COLO829 (cell line): ENCODE measurements at places on chromosomes 1 and 21.
A peak's percentile ranks its signal among the peaks of the same experiment; 100 is the strongest.

- peak; percentile 85 for DNase-seq
Observed at GRCh38 chr1:160997323-160998038, 23.5 kb downstream of the F11R start.

DNA sequence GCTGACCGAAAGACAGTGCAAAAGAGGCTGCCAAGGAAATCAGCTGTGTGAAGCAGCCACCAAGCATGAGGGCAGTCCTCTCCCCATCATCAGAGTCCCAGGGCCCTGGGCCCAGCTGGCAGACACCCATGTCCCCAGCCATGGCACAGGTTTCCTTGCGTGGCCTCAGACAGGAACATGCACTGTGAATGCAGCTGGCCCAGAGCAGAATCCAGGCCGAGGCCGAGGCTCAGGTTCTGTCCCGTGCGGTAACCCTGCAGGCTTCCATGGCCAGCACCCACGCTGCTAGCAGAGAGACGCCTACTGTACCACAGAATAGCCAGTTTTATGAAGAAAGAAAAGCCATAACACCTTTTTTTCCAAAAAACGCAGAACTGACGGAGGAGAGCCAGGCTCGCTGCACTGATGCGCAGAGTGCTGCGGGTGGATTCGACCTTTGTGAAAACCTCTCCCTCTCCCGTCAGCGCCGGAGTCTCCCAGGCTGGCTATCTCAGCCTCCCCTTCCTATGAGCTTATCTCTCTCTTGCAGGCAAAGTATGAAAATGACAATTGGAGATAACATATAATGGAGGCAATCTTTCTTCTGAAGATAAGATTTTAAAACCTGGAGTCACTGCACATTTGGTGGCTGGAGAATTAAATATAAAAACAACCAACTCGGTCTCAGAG lies 106.6 kb downstream of the NPHP4 start:
- no peak for DNase-seq

- DNase-seq = peak; percentile 61
Observed at GRCh38 chr1:29703596-29704370, 467.5 kb downstream of the PTPRU start.

DNA sequence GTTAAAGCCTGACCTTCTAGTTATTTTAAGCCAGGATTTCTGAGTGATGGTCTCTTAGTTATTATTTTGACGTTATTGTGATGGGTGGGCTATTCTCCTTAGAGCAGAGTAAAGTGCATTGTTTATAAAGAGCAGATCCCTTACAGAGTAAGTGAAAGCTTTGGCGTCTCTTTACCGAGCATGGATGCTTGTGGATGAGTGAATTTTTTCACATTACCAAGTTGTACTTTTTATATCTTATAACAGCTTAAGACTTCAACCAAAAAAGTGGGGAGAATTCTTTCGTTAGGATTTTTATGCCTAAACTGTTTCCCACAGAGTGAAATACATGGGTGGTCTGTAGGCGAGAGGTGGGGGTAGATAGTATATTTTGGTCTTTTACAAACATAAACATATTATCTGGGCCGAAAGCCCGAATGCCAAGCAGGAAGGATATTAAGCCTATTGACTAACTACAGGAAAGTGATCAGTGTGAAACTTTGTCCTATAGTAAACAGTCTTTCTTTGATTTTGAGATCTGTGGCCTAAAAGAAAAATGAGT lies 279.1 kb upstream of the C1orf105 start:
- no peak for DNase-seq

GRCh38 chr1:2349806-2350205 lies 41.5 kb downstream of the MORN1 start:
- no peak for DNase-seq

DNA sequence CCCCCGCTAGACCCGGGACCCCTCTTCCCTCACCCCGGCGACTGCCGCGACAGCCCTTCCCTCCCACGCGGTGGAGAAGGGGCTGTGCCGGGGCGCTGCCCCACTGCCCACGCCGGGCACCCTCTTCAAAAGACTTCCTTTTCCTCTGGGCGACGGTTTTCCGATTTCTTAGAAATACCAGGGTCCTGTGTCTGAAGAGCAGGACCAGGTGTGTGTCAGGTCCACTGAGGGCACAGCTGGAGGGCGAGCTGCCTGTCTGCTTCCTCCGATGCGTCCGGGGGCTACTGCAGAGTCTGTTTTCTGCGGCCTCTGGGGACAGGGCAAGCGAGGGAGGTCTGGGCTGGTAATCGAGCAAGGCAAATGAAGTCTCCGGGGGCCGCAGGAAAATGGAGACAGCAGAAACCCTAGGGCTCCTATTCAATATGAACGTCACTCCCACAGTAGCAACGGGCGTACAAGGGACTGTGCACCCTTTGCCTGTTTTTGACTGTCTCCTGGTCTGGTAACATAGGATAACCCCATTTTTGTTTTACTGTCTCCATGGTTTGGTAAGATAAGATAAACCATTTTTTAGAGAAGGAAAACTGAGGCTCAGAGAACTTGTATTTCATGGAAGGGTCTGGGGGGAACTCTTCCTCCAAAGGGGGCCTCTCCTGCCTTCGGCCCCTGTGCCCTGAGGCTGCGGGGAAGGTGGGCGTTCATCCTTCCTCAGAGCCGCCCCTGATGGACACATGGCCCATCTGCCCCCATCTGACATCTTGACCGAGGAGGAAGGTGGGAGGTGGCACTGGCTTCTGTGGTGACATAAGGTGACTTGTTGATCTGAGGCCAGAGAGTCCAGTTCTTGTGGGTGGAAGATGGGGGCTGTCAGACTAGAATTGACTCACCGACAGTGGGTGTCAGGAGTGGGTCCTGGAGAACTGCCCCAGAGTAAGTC lies 970 bp downstream of the TNFRSF1B start:
- DNase-seq = no peak

GRCh38 chr21:30990514-30991262 lies 47.6 kb downstream of the KRTAP19-8 start:
- DNase-seq = no peak

DNA sequence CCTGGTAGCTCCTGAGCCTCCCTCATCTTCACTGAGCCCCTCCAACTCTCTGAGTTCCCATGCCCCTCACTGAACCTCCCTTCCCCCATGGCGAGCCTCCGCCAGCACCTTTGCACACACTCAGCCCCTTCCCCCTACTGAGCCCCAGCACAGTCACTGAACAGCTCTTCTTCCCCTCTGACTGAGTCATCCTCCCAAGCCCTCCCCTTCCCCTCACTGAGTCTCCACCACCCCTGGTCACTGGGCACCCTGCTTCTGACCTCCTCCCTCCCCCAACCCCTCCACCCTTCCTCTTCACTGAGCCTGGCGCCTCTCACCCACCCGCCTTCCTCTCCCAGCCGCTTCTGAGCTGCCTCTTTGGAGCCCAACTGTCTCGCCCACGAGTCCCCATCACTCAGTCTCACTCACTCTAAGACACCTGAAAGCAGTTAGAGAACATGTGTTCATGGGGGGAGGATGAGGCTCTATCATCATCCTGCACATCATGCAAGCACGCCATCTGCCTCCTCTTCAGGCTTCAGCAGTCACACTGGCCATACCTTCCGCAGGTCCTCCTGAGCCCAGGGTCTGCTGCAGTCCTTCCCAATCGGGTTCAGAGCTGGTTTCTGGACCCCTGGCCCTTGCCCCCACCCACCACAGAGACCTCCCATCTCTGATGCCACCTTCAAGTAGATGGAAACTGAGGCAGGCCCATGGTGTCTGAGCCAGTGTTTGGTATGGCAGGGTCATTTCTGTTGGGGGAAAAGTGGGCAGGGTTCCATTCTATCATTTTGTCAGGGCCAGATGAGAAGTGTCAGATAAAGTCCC lies 2.0 kb upstream of the TRNP1 start:
- no peak for DNase-seq

GRCh38 chr1:210360852-210361477 lies 32.3 kb downstream of the HHAT start:
- peak; percentile 83 for DNase-seq

- peak; percentile 73 for DNase-seq
Observed at GRCh38 chr1:227317523-227318015, 723 bp downstream of the CDC42BPA start.

GRCh38 chr1:3469104-3469848 lies 14.8 kb downstream of the ARHGEF16 start:
- no peak for DNase-seq

DNA sequence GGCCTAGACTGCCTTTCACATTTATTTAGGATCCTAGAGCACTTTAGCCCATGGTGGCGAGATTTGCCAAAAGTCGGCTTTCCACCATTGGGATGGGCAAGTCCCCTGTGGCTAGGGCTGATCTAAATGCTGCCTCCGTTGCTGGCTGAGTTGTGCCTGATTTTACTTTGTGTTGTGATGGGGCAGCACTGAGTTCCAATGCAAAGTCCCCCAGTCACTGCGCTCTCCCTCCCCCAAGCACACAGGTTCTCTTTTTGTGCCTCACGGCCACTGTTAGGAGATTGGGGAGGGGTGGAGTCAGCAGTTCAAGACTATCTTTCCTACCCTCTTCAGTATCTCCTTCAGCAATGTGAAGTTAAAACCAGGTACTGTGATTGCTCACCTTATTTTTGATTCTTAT lies 66.7 kb upstream of the COX20 start:
- DNase-seq = no peak

GRCh38 chr21:44012474-44013379 lies 618 bp downstream of the TRAPPC10 start:
- DNase-seq = no peak

- DNase-seq = no peak
Observed at GRCh38 chr1:9019896-9020295, 6.3 kb downstream of the SLC2A7 start.

DNA sequence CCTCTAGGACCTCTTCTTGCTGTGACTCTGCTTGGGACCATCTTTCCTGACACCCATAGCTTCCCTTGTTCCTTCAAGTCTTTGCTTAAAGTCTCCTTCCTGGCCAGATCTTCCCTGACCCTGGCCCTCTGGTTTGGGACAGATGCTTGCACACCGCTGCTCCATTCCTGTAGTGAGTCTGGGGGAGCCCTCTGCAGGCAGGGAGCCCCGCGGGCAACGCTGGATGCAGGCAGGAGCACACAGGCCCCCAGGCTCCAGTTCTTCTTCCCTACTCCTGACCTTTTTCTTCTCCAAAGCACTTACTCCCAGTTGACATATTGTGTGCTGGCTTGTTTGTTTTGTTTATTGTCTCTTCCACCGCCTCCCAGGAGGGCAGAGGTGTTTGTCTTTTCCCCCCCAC lies 413.4 kb downstream of the CAMTA1 start:
- no peak for DNase-seq

- DNase-seq = no peak
Observed at GRCh38 chr1:9589144-9589718, 520 bp downstream of the TMEM201 start.

DNA sequence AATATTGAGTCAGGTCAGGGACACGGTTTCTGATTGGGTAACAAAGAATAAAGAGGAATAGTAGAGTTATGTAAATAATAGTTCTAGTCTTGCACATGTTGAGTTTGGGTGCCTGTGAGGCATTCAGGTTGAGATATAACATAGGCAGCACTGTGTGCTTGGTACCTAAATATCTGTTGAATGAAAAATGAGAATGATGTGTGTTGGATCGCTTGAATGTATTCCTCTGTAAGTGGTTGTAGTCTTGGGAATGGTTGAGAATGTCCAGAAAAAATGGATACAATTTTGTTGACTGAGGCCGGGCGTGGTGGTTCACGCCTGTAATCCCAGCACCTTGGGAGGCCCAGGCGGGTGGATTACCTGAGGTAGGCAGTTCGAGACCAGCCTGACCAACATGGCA lies 116.3 kb upstream of the HNRNPU start:
- no peak for DNase-seq

GRCh38 chr1:55580845-55581332 lies 365.7 kb upstream of the USP24 start:
- DNase-seq = peak; percentile 86

GRCh38 chr1:179441501-179441900 lies 75.7 kb downstream of the AXDND1 start:
- no peak for DNase-seq

DNA sequence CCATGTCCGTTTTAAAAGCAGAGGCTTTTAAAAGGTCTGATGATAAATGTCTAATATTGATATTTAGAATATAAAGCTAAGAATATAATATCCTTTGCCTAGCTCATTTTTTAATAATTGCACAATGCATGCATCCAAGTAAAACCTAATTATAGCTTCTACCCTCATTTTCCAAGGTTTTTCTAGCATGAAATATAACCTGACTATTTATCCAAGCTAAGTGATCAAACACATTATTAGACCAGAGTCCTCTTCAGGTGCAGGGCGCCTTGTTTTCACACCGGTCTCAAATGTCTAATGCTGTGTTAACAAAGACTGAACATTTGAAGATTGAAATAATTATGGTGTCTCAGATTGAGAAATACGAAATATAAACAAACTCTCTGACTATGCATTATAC lies 648.9 kb upstream of the CXADR start:
- no peak for DNase-seq

- DNase-seq = no peak
Observed at GRCh38 chr1:71053758-71054157, 6.1 kb upstream of the PTGER3 start.

- DNase-seq = no peak
Observed at GRCh38 chr1:1137256-1138045, 21.6 kb upstream of the C1orf159 start.

DNA sequence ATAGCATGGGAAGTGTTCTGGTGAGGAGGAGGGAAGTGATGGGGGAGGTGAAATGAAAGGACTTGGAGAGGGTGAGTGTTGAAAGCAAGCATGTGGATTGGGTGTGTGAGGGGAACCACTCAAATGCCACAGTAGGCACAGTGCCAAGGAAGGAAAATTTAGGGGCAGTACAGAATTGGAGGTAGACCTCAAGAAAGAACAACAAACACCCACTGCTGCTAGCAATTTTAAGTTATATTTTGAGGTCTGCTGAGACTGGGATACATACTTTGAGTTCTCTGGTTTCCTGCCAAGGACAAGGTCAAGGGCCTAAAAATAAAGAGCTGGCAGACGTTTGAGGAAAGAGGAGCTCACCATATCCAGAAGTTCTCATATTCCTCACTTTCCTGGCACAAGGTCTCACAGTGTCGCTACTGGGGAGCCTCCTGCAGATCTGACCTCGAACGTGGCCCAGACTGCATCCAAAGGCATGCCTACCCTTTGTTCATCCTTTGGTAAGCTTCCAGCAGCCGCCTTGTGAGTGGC lies 104.0 kb downstream of the BRINP2 start:
- DNase-seq = no peak

- DNase-seq = no peak
Observed at GRCh38 chr1:82091265-82091664, 290.5 kb downstream of the ADGRL2 start.

GRCh38 chr1:2290171-2290578 lies 62.1 kb downstream of the SKI start:
- DNase-seq = no peak

GRCh38 chr1:3290915-3291314 lies 163.6 kb upstream of the ARHGEF16 start:
- no peak for DNase-seq

- DNase-seq = no peak
Observed at GRCh38 chr21:36190736-36191135, 34.1 kb downstream of the DOP1B start.

GRCh38 chr1:195597891-195598290 lies 1010.3 kb downstream of the KCNT2 start:
- DNase-seq = no peak
